ENCODE measurements at places on chromosomes 1 and 21.

DNA sequence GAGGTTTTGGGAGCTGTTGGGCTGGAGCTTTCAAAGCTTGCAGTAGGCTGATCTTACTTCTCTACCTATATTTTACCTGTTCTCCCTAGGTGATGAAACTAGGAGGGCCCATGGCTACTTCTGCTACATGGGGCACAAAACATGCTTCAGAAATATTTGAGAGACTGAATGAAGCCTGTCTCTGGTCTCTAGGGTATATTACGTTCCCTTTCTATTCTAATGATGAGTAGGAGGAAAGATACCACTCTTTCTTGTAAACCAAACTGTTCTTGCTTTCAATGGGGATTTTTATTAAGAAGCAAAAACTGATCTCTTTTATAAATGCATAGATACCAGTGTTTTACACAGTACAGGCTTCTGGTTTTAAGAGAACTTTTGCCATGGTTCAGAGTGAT, 103.1 kb downstream of the GALNT2 start:
- DNase-seq, result no peak

DNA sequence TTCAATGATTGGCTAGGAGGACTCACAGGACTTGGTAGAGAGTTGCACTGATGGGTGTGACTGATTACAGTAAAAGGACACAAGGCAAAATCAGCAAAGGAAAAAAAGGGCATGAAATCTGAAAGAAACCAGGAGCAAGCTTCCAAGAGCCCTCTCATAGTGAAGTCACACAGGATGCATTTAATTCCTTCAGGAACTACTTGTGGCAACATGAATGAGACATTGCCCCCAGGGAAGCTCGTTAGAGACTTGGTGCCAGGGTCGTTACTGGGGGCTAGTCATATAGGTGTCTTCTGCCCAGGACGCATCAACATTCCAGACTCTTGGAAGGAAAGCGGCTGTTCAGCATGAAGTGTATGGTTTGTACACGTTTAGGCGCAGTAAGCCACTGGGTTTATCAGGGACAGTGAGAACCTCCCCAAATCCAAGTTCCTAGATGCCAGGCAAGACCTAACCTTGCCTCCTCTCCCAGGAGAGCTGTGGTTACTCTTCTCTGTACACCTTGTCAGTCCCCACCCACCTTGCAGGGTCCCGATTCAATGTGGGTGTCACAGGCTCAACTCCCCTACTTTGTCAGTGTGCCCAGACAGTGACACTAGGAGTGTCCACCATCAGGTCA, 26.0 kb upstream of the C2CD2 start:
- no peak for DNase-seq

- no peak for DNase-seq
These were observed 94.0 kb upstream of the NGF start for GRCh38 chr1:115432061-115432460.

DNA sequence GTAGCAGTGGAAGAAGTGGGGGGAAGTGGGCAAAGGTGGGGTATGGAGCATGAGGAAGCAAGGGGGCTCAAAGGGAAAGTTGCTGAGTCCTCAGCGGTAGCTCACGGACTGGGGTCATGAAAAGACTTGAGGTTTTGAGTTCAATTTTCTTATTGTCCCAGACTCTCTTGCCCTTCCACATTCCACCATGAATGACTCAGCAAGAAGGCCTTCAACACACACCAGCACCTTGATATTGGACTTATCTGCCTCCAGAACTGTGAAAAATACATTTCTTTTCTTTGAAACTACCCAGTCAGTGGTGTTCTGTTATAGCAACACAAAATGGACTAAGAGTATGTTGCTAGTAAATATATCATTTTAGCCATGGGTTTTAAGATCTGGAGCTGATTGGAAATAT, 17.3 kb upstream of the RHBDL2 start:
- no peak for DNase-seq

DNA sequence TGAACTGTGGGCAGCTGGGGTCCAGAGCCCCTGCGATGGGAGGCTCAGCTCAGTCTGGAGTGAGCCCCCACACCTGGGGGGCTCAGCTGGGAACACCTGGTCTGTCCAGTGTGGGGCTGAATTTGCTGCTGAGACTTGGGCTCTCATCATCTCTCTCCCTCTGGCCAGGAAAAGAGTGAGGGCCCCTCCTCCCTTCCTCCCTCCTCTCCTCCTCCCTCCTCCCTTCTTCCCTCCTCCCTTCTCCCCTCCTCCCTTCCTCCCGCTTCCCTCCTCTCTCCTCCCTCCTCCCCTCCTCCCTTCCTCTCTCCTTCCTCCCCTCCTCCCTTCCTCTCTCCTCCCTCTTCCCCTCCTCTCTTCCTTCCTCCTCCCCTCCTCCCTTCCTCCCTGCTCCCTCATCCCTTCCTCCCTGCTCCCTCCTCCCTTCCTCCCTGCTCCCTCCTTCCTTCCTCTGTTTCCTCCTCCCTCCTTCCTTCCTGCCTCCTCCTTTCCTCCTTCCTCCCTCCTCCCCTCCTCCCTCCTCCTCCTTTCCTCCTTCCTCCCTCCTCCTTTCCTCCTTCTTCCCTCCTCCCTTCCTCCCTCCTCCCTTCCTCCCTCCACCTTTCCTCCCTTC, 23.5 kb upstream of the PEX10 start:
- no peak for DNase-seq

DNA sequence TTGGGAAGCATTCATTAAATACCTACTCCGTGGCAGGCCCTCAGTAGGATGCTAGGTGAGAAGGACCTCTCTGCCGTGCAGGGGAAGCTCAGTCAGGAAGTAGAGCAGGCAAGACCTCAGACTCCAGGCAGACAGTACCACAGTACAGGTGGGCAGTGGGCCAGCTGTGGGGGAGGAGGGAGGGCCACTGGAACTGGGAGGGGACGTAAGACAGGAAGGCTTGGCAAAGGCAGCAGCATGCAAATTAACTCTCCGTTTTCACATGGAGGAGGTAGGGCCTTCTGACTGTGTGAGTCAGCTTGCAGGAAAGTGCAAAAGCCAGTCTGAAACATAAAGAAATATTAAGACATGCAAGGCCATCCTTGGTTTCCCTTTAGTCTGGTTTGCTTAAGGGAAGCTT, 157.7 kb downstream of the TRIM33 start:
- DNase-seq, result peak; percentile 44

- DNase-seq, result no peak
These were observed 2.9 kb upstream of the RHEX start for GRCh38 chr1:206049919-206050600.

DNA sequence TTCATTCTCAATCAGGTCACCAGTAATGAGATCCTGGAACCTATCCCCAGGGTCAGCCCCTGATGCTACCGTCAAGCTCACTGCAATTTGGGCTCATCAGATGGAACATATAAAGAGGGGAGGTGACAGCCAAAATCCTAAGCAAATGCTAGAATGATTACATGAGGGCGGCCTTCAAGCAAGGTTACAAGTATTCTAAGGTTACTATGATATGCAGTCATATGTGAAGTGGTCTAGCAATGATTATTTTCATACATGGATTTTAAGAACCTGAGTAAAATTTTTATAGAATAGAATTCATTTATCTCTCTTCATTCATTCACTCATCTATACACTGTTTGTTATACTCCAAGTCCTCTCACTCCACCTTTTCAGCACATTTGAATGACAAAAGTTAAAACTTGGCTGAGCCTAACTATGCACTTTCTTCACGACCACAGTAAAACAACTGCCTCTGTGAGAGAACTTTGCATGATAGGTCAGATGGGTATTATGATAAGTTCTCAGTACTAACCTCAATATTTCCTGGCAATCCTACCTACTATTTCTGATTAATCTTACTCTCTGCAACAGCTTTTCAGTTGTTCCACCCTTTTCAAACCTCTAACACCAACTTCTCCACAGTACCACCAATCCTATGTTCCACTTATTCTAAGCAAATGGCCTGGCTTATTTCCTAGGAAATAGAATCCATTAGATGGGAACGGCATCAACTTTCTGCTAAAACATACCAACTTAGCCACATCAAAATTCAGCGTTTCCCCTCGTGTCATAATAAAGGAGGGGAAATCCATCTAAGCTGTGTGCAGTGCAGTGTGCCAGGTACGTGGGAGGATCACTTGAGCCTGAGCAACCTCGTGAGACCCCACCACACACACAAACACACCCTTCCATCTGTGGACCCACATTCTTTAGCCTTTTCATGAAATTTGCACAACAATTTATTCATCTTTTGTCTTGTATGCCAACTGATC, 32.0 kb downstream of the LHX9 start:
- DNase-seq, result no peak

- no peak for DNase-seq
These were observed 262.4 kb downstream of the USP25 start for GRCh38 chr21:15992171-15992570.

GRCh38 chr1:157073944-157074685, 25.5 kb downstream of the ETV3L start:
- DNase-seq, result peak; percentile 86

GRCh38 chr1:227917081-227917950, 30.4 kb downstream of the WNT9A start:
- peak; percentile 86 for DNase-seq

- no peak for DNase-seq
These were observed 37.8 kb upstream of the CD2 start for GRCh38 chr1:116716391-116716790.

GRCh38 chr1:30693822-30694221, 29.6 kb downstream of the MATN1 start:
- no peak for DNase-seq

DNA sequence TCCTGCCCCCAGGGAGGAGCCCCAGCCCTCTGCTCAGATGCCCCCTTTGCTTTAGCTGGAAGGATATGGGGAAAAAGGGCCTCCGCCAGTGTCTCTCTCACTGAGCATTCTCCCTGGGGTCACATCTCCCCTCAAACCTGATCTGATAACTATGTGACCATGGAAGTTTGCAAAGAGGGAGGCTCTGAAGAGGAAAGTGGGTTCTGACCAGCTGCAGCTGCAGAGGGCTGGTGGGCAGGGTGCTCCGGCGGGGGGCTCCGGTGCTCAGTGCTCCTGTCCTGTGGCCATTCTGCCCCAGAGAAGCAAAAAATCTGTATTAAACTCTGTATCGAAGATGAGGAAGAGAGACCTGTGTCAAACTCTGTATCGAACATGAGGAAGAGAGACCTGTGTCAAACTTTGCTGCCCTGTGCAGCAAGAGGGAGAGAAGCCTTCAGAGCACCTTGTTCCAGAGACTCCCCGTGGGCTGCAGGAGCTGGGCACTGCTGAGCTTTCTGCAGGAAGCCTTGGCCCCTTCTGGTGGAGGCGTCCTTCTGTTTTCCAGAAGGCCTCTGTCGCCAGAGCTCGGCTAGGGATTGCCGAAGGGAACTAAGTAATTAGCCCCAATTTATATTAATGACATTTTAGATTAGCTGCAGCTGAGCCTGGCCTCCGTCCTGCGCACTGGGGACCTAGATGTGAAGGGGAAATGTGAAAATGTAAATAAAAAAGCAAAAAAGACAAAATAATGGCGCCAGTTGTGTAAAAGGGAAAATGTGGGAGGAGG, 186.2 kb upstream of the C1orf174 start:
- peak; percentile 31 for DNase-seq

- no peak for DNase-seq
These were observed 74.7 kb upstream of the COL6A1 start for GRCh38 chr21:45906859-45907258.

DNA sequence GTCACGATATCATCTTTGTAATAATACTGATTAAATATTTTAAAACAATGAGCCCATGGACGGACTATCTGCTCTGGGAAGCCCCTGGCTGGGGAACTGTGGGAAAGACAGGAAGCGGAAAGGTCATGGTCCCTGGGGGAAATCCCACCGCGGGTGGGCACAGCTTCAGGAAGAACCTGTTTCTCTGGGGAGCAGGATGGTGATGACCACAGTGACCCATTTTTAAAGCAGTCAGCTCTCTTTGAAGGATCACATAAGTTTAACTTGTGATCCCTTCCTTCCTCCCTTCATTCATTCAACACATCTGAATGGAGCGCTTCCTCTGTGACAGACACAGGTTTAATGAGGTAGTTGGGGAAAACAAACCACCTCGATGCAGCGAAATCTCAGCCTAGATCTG, 73.0 kb downstream of the DHRS3 start:
- no peak for DNase-seq

GRCh38 chr1:165376041-165376810, 19.7 kb upstream of the LMX1A start:
- DNase-seq, result peak; percentile 96

- DNase-seq, result no peak
These were observed 563.0 kb upstream of the NEGR1 start for GRCh38 chr1:72845381-72845780.

GRCh38 chr1:200154069-200154767, 126.7 kb downstream of the NR5A2 start:
- DNase-seq, result no peak

DNA sequence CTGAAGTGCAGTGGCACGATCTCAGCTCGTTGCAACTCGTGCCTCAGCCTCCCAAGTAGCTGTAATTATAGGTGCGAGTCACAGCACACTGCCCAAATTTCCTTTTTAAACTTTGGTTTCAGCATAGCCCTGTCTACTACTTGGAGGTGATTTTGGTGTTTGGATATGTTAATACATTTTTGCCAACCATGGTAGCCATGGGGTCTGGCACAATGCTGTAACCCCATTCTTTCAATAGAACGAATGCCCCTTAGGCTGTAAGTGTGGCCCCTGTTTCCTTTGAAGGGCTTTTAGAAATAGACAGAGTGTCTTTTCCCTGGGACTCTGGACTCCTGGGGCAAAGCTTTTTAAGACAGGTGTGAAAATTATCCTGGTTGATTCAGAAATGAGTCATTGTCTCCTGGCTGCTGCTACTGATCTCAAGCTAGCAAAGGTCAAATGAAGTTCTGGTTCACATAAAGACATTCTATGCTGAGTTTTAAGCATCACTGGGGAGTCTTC, 141.1 kb upstream of the RUNX1 start:
- no peak for DNase-seq

DNA sequence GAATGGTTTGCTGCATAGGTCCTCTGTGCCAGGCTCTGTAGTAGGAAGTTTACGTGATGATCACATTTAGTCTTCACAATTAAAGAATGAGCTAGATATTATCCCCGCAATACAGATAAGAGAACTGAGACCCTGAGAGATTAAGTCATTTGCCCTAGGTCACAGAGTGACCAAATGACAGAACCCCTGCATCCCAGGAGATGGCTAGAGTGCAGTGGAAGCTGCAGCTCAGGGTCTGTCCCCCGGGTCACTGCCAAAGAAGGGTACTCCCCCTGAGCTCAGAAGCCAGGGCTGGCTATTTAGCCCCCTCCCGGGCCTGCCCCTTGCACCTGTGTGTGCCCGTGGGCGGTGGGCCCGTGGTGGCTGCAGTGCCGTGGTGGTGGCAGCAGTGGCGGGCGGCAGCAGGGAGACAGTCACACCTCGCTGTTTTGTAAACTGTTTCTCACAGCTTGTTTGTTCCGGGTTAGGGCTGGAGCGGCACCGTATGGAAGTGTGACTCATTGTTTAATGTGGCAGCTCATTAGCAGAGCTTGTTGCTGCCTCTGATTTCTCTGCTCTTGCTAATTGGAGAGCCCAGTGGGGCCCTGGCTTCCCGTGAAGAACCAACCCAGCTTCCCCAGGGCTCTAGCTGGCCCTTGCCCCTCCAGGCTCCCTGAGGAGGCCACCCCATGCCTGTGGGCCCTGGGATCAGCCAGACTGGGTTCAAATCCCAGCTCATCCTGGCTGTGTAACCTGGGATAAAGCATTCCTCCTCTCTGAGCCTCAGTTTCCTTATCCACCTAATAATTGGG, 19.3 kb upstream of the FOXO6 start:
- DNase-seq, result no peak

Measured in eye (tissue), 1 donor.